ENCODE measurements at places on chromosomes 11 and 22.

DNA sequence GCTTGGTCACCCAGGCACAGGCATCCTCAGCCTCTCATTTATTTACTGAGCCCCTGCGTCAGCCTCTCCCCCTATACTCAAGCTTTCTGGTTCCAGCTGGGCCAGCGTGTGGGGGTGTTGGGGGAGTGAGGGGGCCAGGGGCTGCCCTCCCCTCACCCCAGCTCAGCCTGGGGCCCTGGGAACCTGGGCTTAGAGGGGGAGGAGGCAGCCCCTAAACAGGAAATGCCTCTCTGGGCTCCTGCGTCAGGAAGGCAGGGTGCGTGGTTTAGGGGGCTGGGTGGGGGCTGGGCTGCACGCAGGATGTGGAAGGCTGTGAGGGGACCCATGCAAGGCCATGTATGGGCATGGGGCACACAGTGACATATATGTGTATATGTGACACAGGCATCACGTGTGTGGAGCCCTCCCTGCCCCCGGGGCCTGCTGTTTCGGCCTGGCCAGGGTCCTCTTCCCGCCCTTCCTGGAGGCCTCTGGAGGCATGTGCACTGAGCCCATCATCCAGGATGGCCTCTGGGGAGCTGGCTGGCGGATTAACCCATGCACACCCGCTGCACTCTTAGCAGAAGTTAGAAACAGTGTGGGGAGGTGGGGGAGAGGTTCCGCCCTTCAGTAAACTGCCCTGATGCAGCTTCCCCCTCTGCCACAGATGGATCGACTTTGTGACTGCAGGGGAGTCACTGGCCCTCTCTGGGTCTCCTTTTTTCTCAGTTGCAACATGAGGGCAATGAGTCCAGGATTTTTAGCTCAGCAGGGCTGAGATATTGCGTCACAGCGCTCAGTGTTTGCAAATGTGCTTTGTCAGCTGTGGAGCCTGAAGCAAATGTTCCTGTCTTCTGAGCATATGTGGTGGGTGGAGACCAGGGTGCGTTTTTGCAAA is 1.1 kb upstream of the CD248 start:
- H3K4me3 ChIP-seq, result no peak overlapping the region
- H3K27me3 ChIP-seq, result peaks cover 21% of the 10 kb centered on the region
- H3K36me3 ChIP-seq, result no peaks in the 10 kb centered on the region
- peak overlapping the region; percentile 82 for H3K27ac ChIP-seq
- DNase-seq, result peak; percentile 53
- H3K4me1 ChIP-seq, result peaks cover 14% of the 10 kb centered on the region

- H3K27ac ChIP-seq, result no peak overlapping the region
- no peaks in the 10 kb centered on the region for H3K27me3 ChIP-seq
- H3K4me1 ChIP-seq, result no peaks in the 10 kb centered on the region
- H3K4me3 ChIP-seq, result no peak overlapping the region
- DNase-seq, result no peak
- H3K36me3 ChIP-seq, result no peaks in the 10 kb centered on the region
Observed at GRCh38 chr11:38990841-38991240, 2392.8 kb upstream of the RAG2 start.

DNA sequence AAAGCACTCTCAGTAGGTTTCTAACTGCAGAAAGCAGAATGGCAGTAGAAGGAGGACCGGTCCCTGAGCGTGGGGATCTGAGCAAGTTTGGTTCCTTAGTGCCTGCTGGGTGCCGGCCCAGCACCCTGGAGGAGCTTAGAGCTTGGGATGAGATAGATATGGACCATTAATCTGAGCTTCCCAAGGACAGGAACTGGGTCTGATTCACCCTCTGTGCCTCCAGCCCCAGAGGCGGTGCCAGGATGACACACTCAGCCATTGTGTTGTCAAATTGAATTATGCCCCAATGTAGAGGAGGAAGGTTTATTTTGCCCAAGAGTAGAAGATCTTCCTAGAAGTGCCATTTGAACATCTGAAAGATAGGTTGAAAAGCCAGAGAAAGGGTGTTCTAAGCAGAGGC is 4.3 kb downstream of the ZC3H7B start:
- no peak for DNase-seq
- H3K4me3 ChIP-seq, result no peak overlapping the region
- no peaks in the 10 kb centered on the region for H3K36me3 ChIP-seq
- no peak overlapping the region for H3K27ac ChIP-seq
- peaks cover 33% of the 10 kb centered on the region for H3K4me1 ChIP-seq
- H3K27me3 ChIP-seq, result no peaks in the 10 kb centered on the region

DNA sequence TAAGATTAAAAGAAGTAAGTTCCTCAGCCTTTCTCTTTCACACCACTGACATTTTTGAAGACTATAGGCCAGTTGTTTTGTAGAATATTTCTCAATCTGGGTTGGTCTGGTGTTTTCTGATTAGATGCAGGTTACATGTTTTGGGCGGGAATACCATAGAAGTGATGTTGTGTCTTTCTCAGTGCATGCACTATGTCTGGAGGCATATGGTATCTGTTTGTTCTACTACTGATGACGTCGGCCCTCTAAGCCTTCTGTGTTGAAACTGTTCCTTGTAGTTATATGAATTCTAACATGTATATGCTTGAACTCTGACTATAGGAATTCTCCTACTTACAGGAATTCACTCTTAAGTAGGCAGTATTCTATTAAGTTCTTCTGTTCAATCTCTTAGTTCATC is 21.6 kb downstream of the ZFTA start:
- no peaks in the 10 kb centered on the region for H3K4me1 ChIP-seq
- DNase-seq, result no peak
- no peaks in the 10 kb centered on the region for H3K36me3 ChIP-seq
- H3K4me3 ChIP-seq, result no peak overlapping the region
- no peak overlapping the region for H3K27ac ChIP-seq

DNA sequence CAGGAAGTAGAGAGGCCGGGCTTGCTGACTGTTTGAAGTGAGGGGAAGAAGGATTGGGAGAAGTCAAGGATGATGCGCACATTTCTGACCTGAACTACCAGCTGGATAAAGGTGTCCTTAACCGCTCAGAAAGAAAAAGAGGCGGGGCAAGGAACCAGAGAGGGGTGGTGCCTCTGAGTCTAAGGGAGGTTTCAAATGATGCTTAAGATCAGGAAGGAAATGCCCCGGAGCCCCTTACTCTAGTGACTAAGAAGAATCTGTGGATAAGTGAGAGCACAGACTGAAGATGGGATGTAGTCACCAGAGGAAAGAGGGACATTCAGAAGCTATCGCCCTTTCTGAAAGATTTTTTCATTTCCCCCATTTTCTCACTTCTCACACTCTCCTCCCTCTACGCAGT is 12.7 kb downstream of the DCHS1 start:
- H3K27me3 ChIP-seq, result no peaks in the 10 kb centered on the region
- no peak for DNase-seq
- no peaks in the 10 kb centered on the region for H3K36me3 ChIP-seq
- H3K4me3 ChIP-seq, result no peak overlapping the region

DNA sequence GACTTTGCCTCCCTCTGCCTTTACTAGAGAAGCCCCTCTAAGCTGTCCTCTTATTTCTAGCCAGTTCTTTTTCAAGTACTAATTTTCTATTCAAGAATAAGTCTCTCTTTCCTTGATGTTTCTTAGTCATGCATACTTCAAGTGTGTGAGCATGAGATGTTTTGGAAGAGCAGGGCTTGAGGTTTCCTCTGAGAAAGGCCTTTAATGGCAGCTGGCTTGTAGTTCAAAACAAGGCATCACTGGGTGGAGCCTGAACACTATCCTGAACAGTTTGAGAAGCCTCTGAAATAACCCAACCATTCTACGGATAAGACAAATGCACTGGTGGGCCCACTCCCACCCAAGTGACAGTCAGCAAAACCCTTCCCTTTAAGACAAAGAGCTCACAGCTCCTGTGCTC is 37.6 kb downstream of the CLDN25 start:
- no peak overlapping the region for H3K4me3 ChIP-seq
- DNase-seq, result no peak
- no peaks in the 10 kb centered on the region for H3K36me3 ChIP-seq
- H3K27me3 ChIP-seq, result no peaks in the 10 kb centered on the region

DNA sequence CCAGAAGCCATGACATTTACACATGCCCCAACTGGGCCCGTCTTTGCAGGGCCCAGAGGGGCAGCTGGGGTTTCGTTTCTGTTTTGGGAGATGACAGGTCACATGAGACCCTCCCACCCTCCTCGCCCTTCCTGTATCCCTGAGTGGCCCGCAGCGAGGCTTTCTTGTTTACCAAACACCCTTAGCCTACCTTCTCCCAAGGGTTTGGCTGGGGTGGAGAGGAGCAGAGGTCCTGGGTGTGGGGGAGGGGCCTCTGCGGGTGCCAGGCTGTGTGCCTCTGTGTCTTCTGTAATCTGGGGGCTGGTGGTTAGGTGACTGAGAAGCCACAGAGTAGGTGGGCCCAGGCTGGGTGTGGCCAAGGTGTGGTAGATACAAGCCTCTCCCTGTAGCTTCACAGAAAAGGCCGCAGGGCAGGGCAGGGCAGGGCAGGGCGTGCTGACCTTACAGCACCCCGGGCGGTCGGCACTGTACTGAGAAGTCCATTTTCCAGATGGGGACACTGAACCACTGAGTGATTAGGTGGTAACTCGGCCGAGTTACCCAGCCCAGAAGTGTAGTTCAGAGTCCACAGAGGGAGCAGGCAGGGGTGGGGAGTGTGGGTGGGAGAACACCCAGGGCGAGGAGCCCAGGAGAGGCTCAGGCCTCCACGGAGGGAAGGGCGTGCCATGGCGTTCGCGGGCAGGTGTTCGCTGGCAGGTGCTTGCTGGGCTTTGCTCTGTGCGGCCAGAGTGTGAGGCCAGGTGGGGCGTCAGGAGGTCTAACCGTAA is 8.7 kb downstream of the PRR5 start:
- H3K27me3 ChIP-seq, result no peaks in the 10 kb centered on the region
- no peak overlapping the region for H3K27ac ChIP-seq
- H3K36me3 ChIP-seq, result no peaks in the 10 kb centered on the region
- no peak overlapping the region for H3K4me3 ChIP-seq
- DNase-seq, result no peak

- no peaks in the 10 kb centered on the region for H3K4me1 ChIP-seq
- H3K27ac ChIP-seq, result no peak overlapping the region
- DNase-seq, result no peak
- H3K36me3 ChIP-seq, result no peaks in the 10 kb centered on the region
Observed at GRCh38 chr11:64723907-64724862, 1.2 kb upstream of the NRXN2 start.
